ENCODE measurements at places on chromosomes 3 and 15.

DNA sequence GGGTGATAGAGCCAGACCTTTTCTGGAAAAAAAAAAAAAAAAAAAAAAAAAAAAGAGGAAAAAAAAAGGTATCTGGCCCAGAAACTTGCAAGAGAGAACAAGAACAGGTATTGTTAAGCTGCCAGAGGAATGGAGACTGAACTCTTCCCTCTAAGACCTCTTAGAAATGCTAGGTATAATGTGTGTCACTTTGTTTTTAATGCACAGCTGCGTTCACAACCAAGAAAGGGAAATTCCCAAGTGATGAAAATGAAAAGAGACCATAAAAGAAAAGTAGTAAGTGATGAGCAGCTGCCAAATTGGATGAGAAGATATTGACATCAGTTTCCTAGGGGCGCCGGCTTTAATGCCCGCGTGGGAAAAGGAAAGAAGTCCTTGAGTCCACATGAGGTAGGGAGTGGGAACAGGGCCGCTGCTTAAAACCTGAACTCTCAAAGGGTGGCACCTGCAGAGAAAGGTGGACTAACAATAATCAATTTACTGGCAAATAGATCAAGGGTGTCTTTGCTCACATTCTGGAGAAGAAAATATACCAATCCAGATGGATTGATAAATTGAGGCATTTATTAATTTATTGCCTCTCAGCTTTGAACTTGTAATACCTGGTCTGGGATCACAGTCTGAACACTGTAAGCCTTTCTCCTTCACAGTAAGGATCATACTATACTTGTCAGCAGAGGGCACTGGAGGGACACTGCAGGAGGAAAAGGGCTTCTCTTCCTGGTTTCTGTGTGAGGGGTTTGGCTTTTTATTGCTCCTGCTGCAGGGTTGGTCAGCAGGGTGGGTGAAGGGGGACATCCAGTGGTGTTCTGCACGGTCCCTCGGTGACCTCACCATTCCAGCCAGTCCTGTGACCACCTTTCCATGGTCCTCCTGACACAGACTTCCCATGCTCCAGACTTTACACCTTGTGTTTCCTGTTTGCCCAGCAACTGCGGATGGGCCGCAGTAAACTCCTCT lies 131.6 kb downstream of the AQP9 start:
- no peak for DNase-seq

- DNase-seq = no peak
Observed at GRCh38 chr3:171389491-171389890, 70.7 kb downstream of the TNIK start.

- no peak for DNase-seq
Observed at GRCh38 chr3:49701388-49702077, 12.2 kb downstream of the RNF123 start.

- no peak for DNase-seq
Observed at GRCh38 chr3:150348500-150348899, 59.6 kb upstream of the TSC22D2 start.

DNA sequence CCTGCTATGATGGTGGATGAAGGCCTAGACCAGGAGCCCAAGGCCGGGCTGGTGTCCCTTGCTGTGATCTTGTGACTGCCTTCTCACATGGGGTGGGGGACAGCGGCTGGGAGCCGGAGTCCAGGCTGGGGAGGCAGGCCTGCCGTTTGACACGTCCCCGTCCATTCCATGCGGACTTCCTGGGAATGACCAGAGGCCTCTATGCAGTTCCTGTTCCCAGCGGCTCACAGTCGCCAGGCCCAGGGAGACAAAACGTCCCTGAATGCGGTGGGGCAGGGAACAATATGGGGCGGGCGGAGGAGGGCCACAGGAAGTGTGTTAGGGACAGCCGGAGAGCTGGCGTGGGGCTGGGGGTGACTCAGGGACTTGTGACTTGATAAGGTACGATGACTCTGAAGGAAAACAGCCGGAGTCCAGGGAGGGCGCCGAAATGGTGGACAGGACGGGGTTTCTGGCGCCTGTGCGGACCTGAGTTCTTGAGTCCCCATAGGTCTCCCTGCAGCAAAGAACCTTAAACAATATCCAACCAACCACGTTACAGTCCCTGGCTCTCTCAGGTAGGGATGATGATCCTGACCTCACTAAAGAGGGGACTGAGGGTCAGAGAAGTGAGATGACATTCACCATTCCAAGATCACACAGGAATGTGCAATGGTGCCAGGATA lies 40.5 kb upstream of the SMAD6 start:
- no peak for DNase-seq

DNA sequence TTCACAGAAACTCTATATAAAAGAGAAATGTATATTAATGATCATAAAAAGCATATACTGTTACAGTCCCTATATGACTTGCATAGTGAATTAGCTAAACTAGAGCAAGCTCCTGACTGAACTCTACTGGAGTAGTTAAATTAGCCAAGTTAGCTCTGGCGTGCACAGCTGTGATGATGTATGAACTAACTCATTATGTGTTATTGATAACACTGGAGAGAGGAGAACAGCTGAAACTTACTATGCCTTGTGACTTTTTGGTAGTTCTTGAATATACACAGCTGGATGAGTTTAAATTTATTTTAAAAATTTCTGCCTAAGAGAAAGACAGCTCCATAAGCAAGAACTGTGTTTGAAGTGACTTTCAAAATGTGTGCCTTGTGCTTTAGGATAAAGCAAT lies 8.1 kb downstream of the TIPARP start:
- DNase-seq = no peak

DNA sequence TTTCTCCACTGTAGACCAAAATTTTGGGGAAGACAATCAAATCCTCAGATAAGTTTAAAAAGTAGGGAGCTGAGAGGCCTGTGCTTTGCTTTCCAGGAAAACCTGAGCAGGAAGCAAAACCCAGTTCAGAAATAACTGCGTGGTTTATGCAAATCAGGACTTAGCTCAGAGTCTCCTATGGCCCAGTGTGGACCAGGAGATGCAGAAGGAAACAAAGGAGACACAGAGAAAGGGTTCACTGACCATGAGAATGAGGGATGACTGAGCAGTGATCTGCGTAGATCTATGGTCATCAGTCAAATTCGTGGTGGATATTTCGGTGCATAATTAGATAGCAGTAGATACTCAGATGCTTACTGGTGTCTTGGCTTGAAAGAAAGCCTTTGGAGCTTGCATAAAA lies 196.6 kb downstream of the TPRG1 start:
- no peak for DNase-seq

DNA sequence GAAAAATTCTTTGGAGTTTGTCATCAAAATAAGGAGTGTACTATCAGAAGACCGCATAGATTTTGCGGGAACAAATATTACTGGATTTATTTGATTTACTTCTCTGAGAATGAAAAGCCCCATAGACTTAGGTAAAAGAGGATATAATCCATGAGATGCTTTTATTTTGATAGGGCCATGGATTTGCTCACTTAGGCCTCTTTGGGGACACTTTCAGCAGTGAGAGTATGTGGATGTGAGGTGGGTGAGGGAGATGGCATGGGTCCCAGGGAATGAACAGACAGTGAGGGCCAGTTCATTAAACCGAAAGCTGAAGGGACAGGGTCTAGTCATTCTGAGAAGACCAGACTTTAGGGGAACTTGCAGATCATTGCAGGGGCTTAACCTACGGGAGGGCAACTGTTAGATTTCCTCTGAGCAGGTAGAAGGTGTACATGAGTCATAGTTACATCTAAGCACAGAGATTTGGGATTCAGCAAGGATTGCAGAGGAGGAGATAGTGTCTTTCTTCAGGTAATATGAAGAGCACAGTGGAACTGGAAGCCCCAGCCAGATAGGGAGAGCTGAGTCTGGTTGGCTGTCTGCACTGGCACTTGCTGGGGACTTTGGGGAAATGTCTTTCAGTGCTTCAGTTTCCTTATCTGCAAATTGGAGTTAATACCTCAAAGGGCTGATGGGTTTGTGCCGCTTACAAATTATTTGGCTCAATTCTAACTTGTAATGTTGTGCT lies 30.8 kb downstream of the SH3GL3 start:
- no peak for DNase-seq

- DNase-seq = no peak
Observed at GRCh38 chr15:52193321-52193720, 2.1 kb upstream of the GNB5 start.

DNA sequence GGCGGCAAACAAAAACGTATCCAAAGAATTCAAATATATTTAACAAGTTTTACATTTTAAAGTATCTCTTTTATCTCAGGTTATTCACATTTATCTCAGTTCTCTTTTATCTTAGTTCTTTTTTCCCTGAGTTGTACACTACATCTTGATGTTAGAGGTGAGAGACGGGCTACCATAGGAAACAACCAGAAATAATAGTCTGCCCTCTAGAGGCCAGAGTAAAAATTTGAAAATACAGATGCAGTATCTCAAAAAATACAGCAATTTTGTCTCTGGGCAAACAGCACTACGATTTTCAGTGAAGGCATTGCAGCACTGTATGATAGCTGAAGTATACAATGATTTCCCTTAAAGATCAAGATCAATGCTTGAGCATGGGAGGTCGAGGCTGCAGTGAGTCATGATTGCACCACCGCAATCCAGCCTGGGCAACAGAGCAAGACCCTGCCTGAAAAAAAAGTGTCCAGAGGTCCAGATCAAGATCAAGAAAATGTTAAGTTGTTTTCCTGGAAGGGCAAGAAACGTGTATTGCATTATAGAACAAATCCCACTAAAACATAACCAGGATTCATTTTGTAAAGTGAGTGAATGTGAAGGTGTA lies 82.6 kb upstream of the ATP11B start:
- DNase-seq = no peak

DNA sequence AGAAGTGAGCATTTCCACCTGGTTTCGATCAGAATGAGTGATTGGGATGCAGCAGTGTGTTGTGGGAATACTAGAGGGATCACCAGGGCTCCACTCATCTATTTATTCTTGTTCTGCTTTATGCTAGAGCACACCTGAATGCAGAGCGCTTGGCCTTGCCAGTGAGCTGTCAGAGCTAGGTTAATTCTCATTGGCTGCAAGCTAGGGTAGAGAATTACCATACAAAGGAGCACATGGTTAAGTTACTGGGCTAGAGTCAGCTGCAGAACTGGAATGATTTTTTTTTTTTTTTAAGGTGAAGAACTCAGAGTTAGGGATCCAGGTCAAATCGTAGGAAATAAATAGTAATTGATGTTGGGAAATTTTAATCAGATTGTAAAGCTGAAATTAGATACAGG lies 8.8 kb downstream of the EIF2AK4 start:
- DNase-seq = no peak

- no peak for DNase-seq
Observed at GRCh38 chr3:122395582-122395981, 11.6 kb downstream of the FAM162A start.

GRCh38 chr3:135927155-135927554 lies 38.4 kb upstream of the PPP2R3A start:
- DNase-seq = no peak

- no peak for DNase-seq
Observed at GRCh38 chr15:33592864-33593263, 282.1 kb downstream of the RYR3 start.

GRCh38 chr3:89107461-89108290 lies at the start of gene EPHA3:
TSS of gene EPHA3 (plus strand) at chr3:89107621. CDS start at chr3:89107749, 128 bp downstream.
- peak; percentile 0 for DNase-seq

DNA sequence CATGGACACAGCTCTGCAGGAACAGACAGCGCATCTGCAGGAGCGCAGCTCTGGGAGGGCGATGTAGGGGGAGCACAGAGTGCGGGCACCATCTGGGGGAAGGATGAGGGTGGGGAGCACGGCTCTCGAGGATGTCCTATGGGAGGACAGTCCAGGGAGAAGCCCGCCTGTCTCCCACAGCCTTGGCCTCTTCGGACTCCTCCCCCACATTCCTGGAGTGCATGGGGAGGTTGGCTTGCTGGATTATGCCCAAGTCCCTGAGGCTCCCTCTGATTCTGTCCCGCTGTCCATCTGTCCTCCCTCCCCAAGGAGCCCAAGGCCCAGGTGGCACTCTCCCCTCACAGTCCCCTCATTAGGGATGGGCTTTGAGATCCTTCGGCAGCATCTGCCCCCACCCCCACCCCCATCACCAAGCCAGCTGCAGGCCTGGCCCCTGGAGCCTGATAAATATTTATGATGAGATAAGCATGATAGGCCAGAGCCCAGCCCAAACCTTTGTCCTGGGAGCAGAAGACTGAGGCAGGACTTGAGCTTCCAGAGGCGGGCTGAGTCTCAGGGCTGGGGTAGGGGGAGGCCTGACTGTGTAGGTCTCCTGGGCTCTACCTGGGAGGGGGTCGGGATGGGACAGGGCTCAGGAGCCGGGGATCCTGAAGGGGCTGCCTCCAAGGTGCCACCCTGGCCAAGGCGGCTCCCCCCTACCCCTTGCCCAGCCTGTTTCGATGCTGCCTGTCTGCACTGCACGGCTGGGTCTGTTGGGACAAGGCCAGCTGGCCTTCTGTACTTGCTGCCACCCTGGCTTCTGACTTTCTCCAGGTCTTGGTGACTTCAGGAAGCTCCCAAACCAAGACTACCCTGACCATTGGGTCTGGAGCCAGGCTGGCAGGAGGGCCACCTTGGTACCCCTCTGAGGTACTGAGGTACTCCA lies 28.6 kb upstream of the SEMA3F start:
- no peak for DNase-seq

DNA sequence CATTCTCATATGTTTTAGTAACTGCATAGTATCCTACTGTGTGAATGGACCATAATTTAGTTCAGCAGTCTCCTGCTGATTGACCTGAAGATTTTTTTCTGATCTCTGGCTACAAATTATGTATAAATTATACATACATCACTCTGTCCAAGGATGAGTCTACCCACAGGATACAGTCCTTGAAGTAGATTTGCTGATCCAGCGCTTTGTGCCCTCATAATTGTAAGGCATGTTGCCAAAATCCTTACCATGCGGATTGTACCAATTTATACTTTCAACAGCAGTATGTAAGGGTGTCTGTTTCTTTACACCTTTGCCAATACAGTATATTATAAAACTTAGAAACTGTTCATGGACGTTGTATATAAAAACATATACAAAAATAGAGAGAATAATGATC lies 46.5 kb downstream of the ACAA1 start:
- DNase-seq = no peak

DNA sequence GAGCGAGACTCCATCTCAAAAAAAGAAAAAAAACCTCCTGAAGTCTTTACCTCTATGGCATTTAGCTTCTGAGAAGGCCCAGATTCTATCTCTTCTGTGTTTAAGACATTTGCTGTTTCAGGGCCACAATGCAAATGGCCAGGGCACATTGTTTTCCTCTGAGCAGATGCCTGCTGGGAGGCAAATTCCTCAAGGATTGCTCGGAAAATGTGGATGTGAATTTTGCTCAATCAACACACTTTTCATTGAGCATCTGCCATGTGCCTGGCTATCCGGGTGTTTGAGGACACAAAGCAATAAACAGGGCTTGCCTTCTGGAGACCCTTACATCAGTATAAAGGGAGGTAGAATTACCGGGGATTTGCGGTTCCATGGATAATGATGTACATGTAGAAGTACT lies 20.0 kb downstream of the TRIM71 start:
- DNase-seq = no peak

GRCh38 chr15:101540480-101541239 lies 51.2 kb upstream of the PCSK6 start:
- DNase-seq = no peak

- DNase-seq = no peak
Observed at GRCh38 chr3:31055757-31056156, 161.3 kb upstream of the GADL1 start.

DNA sequence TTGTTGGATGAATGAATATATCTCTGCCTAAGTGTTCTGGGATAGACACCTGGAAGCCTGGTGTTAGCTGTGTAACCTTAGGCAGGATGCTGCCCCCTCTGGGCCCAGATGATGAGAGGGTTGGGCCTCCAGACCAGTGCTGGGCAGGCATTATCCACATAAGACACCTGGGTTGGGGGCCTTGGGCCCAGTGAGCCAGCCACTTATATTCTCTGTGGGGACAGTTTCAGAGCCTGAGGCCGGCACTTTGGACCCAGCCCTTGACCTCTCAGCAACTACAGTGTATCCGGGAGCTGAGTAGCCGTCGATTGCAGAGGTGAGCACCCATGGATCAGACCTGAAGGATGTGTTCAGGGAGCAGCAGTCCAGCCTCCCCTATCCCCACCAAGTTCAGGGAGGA lies 2.2 kb downstream of the HEMK1 start:
- no peak for DNase-seq

All from stimulated activated CD8-positive, alpha-beta memory T cell treated with anti-CD3 and anti-CD28 coated beads, Interleukin-15, amount 100 ng/mL, for 1 hour (primary cell).